Hematopoietic multipotent progenitor cell treated with erythropoietin and hydrocortisone succinate and interleukin-3 and kit ligand, for 15 days (in vitro differentiated cells): ENCODE measurements at places on chromosomes 6 and 20.

DNA sequence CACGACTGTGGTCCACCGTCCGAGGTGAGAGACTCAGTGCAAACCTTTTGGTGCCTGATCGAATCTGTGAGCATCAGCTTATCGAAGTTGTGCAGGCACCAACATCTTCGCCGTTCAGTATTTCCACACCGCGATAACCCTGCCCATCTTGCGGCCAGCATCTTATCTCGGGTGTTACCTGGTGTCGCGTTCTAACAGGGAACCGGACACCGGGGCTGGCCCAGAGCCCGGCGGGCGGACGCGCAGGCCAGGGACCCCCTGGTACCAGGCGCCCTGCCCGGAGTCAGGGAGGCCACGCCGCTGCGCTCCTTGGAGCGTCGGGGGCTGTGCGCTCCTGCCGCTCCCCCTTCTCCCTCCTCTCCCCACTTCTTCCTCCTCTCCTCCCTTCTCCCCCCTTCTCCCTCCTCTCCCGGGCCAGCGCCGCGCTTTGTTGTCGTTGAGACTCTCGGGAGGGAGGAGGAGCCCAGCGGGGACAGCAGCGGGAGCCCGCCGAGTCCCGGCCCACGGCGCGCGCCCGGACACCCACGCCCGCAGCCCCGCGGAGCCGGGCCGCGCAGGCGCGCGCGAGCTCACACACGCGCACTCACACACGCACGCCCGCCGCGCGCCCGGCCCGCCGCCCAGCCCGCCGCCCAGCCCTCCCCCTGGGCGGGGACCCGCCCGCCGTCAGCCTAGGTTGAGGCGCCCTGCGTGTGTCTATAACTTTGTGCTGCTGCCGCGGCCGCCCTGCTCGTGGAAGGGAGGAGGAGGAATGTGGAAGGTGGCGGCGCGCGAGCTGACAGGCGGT lies 1.4 kb upstream of the FOXO3 start:
- DNase-seq: peak; percentile 90

DNA sequence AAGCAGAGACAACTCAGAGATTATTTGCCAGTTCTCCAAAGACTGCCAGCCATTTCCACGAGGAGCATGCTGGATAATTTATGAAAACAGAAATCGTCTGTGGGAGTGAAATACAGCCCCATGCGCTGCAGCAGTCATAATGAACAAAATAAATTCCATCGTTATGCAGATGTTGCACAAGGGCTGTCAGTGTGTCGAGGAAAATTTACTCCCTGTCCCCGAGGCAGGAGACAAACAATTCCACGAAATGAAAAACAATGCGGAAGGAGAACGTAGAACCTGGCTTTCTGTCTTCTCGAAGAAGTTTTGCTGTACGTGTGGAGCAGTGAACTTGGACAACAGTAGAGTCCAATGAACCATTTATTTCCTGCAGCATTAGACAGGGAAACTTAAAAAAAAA lies 399.4 kb downstream of the CD83 start:
- no peak for DNase-seq

- DNase-seq: no peak
Observed at GRCh38 chr6:29504961-29505360, 17.2 kb upstream of the MAS1L start.

- DNase-seq: no peak
Observed at GRCh38 chr20:23587631-23588030, 18.1 kb downstream of the CST9 start.

DNA sequence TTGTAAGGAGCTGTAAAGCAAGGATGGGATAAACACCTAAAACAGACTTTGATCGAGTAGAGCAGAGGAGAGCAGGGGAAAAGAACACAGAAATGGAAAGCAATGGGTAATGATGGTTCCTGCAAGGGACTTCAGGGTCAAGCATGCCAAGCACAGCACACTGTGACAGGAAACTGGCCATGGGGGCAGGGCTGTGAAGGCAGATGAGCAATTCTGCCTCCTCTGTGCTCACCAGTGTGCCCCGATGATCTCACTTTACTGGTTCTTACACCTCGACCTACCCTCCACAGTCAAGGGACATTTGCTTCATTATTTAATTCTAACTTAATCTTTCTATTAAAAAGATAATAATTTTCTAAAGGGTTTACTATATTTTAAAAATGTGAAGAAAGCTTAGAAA lies 21.6 kb upstream of the MYB start:
- DNase-seq: no peak

DNA sequence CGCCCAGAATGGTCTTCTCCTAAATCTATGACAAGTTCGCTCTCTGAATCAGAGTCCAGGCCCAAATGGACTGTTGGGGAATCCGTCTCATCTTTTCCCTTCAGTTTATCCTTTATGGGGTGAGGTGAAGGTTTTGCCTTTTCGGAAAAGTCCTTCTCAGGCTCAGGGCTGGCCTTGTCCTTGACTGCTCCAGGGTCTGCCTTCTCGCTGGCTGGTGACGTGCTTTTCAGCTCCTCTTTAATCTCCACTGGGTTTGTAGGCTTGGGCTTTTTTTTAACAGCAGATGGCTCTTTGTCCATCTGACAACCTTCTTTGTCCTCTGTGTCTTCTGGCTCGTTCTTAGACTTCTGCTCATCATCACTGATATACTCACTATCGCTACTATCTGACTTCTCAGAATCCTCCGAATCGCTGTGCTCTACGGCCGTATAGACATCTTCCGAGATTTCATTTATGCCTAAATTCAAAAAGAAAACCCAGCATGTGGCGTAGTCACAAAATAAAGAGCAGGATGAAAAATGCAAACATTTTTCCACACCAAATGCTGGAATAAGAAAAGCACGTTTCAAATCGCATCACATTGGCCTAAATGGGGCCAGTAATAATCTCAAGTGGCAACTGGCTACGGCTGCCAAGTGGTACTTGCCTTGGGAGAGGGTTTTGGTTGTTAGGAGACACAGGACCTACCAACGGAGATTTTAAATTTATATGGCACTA lies 110.3 kb downstream of the ZMYND8 start:
- no peak for DNase-seq

GRCh38 chr6:32854376-32855178 lies 585 bp downstream of the PSMB9 start:
- peak; percentile 29 for DNase-seq

DNA sequence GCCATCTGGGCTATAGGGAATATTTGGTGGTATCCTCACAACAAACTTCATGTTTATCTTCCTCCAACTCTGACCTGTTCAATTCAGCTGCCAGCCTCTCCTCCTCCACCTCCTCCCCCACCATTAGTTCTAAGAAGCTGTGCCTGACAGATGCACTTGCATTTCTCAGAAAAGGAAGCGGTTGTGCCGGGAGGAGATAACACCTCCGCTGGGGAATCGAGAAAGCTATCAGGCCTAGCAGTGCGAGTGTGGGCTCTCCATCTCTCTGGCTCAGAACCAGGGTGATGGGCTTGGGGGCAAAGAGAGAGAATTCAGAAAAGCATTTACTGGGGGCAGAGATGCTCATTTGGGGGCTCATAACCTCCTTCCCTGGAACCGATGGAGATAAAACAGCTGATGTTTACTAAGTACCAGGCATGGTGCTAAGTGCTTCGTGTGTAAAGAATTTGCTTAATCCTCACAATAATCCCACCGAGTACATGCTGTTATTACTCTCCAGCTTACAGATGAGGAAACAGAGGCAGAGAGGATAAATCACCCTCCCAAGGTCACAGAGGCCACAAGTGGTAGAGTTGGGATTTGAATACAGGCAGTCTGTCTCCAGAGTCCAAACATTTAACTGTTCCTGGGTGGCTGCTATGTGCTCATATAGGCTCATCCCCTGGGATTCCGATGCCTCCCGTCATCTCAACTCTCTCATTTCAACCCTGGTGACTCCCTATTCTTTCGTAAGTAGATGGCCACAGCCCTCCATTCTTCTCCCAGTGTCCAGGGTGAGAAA lies 38.3 kb downstream of the COX4I2 start:
- DNase-seq: peak; percentile 98

GRCh38 chr6:4185846-4186245 lies 50.5 kb upstream of the ECI2 start:
- DNase-seq: no peak

GRCh38 chr20:4026093-4026601 lies 10.8 kb upstream of the RNF24 start:
- DNase-seq: peak; percentile 25

GRCh38 chr6:148226284-148226683 lies 116.4 kb upstream of the SASH1 start:
- DNase-seq: no peak

- DNase-seq: peak; percentile 28
Observed at GRCh38 chr6:6556738-6557503, 31.6 kb upstream of the LY86 start.

- DNase-seq: no peak
Observed at GRCh38 chr6:1702580-1703051, 92.9 kb downstream of the FOXC1 start.

DNA sequence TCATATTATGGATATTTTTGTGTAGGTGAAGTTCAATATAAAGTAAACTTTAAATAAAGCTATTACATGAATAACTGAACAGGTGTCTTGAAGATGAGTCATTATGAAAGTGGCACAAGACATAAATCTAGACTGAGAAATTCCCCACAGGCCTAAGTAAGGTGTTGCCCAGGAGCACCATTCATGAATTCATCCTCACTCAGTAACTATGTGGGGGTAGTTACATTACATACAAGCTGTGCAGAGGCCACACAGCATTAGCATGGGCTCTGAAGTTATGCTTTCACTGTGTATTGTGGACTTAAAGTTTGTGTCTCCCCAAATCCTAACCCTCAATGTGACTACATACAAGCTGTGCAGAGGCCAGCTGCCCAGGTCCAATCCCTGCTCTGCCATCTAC lies 65.9 kb downstream of the BCAS1 start:
- DNase-seq: no peak

- no peak for DNase-seq
Observed at GRCh38 chr6:143647732-143648131, 30.0 kb upstream of the PHACTR2 start.

GRCh38 chr6:42845327-42845694 lies 34.1 kb upstream of the RPL7L1 start:
- DNase-seq: no peak

DNA sequence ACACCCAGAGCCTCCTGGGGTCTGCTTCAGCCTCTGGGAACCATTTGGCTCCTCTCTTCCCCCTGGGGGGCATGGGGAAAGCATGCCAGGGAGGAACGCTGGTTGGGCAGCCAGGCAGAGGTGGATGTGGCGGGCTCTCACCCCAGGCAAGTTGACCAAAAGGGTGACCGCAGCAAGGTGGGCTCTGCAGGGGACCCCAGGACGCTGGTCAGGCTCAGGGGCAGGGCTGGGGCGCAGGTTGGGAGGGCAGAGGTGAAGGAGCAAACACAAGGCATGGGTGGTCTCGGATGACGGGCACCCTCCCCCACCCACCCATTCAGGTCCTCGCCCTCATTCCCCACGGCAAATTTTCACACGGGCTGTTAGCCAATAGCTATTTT lies 30.2 kb upstream of the MRGBP start:
- DNase-seq: no peak

DNA sequence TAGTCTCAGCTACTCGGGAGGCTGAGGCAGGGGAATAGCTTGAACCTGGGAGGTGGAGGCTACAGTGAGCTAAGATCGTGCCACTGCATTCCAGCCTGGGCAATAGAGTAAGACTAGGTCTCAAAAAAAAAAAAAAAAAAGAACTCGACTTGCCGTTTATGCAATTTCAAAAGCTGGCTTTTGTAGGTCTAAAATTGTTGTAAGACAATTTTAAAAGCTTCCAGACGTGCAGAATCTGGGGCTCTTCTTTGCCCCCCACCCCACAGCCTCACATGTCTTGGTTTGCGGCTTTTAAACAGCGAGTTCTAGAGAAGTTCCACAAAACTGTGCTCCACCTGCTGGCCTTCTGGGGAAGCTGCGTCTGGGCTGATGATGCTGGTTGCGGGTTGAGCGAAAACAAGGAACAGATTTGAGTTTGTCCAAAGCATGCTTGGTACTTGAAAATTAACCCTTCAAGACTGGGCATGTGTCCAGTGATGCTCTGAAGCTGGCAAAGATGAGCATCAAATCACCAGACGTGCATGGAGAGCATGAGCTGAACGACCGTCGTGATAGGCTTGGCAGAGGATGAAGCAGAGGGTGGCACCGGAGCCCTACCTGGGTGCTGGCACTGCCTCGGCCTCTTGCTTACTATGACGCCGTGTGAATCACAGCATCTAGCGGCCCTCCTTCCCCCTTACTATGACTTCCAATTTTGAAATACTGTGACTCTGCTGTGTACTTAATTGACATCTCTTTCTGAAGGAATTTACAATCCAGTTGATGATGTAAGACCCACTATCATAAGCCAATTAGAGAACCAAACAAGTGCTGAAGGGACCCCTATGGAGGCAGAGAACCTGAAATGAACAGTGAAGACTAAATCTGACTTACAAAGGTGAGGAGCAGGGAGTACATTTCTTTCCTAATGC lies 171.4 kb downstream of the GMPR start:
- peak; percentile 21 for DNase-seq

DNA sequence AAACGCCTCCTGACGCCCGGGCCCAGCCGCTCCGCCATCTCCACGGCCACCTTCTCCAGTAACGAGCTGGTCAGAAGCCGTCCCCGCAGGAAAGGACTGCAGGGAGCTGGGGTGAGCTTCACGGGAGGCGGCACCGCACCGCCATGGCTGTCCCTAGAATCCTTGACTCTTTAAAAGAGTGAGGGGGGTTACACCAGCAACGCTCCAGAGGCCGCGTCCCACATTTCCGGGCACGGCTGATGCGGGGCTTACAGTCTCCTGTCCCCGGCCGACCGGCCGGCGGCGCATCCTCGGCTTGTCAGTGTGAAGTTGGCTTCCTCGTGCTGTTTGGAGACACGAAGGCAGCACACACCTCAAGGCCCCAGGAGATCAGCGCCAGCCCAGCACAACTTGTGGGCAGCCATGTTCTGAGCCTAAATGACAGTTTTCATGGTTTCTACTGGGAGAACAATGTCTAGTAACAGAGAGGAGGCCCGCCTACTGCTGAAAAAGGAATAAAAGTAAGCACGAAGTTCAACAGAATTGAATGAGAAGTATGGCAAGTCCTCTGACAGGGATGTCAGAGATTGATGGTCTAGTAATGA lies 30.4 kb downstream of the SLC2A4RG start:
- DNase-seq: no peak

- no peak for DNase-seq
Observed at GRCh38 chr6:43639984-43640800, 4.6 kb downstream of the MAD2L1BP start.

GRCh38 chr20:44001667-44002596 lies 87.3 kb downstream of the TOX2 start:
- no peak for DNase-seq
